ENCODE measurements at places on chromosomes 1 and 21. TPM values are rescaled to one million over a fixed set of nuclear protein-coding genes. Genes with fewer than 3 reads are reported as not detected.
A peak's percentile ranks its signal among the peaks of the same experiment; 100 is the strongest.

The SLC1A7 gene
- total RNA-seq: not detected

The OR2L3 gene
- not detected for total RNA-seq

- DNase-seq: peak; percentile 71
Observed at GRCh38 chr1:67342076-67342890, 34.6 kb downstream of the IL12RB2 start.

DNA sequence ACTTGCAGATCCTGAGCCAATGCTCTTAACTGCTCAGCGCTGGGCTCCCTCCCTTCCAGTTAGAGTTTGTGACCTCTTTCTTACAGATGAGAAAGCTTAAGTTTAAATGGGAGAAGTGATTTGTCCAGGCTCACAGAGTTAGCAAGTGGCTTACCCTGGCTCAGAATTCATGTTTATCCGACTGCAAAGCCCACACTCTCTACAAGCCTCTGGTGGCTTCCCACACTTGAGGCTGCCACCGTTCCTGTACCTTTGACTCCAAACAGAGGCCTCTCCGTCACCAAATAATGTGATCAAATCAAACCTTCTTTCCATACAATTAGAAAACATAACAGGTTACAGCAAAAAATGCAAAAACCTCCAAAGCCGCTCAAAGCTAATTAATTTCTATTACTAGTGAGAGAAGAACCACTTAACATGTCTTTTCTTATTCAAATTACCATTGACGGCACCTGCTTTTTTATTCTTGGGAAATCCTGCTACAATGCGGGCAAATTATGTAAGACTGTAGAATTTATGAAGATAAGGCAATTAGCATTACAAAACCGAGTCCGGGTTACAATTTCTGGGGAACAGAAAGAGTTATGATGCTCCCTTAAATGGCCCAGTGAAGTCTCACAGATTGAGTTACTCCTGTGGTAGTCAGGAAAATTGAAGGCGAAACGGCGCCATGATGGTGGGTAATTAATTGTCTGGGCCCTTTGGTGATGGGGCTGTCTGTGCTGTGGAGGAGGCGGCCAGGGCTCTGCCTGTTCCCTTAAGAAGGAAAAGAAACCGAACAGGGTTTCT, 324.3 kb upstream of the POU3F1 start:
- no peak for DNase-seq

GRCh38 chr1:209742409-209743144, 13.3 kb upstream of the TRAF3IP3 start:
- DNase-seq: no peak

DNA sequence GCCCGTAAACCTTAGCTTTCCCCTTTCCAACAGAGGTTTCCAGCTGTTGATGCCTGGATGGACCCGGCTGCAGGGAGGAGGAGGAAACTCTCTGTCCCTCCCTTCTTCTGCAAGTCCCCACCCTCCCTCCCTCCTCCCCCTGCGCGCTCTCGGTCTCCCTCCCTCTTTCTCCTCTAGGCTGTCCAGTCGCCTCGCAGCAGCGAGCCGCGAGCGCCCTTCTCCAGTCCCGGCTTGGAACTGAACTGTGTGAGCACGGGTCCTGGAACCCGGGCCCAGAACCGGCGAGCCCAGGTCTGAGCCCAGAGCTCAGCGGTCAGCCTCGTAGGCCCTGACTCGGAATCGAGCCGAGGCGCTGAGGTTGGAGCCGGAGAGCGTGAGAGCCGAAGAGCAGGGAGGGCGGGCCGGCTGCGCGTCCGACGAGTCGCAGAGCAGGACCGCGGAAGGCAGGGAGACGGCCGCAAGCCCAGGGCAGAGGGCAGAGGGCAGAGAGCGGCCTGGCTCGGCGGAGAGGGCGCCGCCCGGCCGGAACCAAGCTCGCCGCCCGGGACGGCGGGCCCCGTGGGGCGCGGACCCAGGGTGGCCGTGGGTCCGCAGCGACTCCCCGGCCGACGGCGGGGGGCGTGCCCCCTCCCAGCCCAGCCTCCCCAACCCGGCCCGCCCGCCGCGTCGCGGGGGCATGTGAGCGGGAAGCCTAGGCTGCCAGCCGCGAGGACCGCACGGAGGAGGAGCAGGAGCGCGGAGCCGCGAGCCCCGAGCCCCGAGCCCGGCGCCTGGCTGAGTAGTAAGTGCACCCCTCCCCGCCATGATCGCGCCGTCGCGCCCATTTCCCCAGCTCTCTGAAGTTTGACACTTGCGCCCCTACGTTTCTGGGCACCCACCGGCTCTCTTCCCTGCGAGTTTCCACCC, at the start of gene SOX13:
Gene SOX13, plus strand, starts transcription at position 185 of the 906 bp plus-strand sequence. CDS start 39,801 bp downstream, outside the sequence.
- DNase-seq: peak; percentile 48

GRCh38 chr1:44405798-44406736, 1.0 kb downstream of the RNF220 start:
- DNase-seq: peak; percentile 46

DNA sequence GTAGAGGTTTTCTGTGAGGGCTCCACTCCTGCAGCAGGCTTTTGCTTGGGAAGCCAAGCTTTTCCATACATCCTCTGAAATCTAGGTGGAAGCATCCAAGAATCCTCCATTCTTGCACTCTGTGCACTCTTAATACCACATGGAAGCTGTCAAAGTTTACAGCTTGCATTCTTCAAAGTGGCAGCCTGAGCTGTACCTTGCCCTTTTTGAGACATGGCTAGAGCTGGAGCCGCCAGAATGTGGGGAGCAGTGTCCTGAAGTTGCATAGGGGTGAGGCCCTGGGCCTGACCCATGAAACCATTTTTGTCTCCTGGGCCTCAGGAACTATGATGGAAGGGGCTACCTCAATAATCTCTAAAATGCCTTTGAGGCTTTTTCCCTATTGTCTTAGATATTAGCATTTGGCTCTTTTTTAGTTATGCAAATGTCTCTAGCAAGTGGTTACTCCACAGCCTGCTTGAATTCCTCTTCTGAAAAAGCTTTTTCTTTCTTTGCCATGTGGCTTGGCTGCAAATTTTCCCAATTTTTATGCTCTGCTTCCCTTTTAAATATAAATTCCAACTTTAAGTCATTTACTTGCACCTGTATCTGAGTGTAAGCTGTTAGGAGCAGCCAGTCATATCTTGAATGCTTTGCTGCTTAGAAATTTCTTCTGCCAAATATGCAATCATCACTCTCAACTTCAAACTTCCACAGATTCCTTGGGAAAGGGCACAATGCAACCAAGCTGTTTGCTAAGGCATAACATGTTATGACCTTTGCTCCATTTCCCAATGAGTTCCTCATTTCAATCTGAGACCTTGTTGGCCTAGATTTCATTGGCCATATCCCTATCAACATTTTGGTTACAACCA, 92.1 kb upstream of the ARTN start:
- no peak for DNase-seq

GRCh38 chr21:25496825-25497482, 110.3 kb downstream of the MRPL39 start:
- DNase-seq: no peak

GRCh38 chr1:2061065-2061778, 11.0 kb downstream of the PRKCZ start:
- no peak for DNase-seq

The SELL gene
- 103 TPM for total RNA-seq

DNA sequence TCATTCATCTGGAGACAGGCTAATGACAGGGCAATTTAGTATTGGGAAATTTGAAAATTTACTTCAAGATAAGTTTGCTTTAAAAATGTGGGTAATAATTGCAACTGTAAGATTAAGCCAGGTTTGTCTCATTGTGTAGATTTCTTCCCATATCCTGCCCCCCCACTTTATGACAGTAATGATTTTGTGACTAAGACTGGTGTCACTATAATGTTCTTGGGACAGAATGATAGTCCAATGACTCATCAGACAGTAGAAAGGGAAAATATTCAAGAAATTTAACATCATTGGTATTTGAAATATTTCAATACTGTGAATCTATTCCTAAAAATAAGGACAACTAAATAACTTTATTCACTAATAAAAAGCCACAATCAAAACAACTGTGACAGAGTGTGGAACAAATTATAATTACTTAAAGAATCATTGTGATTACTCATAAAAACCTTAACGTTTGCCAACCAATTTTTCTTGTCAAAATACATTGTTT, 36.7 kb downstream of the FH start:
- no peak for DNase-seq

DNA sequence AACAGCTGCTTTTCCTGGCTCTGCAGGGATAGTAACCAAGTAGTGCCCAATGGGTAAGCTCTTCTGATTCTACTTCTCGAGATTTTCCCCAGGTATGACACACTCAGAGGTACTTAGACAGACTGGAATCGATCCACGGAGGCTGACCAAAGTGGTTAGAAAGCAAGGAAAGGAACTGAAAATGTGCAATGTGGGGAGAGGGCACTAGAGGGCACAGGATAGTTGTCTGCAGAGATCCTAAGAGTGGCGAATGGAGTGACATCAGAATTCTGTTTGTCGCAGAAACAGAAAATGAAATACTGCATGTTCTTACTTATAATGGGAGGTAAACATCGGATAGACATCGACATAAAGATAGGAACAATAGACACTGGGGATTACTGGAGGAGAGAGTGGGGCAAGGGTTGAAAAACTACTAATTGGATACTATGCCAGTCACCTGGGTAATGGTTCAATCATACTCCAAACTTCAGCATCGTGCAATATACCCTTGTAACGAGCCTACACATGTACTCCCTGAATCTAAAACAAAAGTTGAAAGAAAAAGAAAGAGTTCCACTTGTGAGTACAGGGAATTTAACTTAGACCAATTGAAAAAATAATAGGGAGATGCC, 23.3 kb downstream of the CYP2J2 start:
- peak; percentile 23 for DNase-seq

GRCh38 chr1:3338725-3339070, 115.8 kb upstream of the ARHGEF16 start:
- DNase-seq: no peak

The VTCN1 gene
- total RNA-seq: not detected

- DNase-seq: peak; percentile 49
Observed at GRCh38 chr1:185439727-185440415, 122.8 kb upstream of the IVNS1ABP start.

The UMODL1 gene
- total RNA-seq: not detected

DNA sequence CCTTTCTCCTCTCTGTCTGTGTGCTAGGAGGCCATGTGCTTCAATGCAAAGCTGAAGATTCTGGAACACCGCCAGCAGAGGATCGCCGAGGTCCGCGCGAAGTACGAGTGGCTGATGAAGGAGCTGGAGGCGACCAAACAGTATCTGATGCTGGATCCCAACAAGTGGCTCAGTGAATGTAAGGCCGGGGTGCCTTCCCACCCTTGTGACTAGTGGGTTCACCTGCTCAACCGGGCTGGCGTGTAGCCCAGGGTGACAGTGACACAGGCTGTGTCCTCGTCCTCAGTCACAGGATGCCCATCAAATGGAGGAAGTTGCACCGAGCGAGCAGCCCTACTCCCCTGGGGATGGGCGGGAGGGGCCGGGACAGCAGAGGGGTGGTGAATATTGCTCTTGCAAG, 544.1 kb downstream of the KIF26B start:
- no peak for DNase-seq

DNA sequence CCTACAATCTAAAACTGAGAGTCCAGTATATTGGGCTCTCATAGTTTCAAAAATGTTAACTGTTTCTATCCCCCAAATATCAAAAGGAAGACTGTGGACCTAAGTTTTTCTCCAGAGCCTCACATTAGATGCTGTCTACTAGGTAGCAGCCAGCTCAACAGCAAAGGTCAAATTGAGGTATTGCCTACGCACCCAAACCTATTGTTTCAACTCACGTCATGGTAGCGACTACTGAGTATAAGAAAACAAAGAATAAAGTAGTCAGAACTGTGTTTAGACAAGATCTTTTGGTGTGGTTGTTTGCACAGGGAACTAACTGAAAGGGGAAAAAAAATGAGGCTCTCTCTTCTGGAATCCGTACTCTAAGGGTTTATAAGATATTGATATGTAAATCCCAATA, 173.2 kb downstream of the LBR start:
- no peak for DNase-seq

DNA sequence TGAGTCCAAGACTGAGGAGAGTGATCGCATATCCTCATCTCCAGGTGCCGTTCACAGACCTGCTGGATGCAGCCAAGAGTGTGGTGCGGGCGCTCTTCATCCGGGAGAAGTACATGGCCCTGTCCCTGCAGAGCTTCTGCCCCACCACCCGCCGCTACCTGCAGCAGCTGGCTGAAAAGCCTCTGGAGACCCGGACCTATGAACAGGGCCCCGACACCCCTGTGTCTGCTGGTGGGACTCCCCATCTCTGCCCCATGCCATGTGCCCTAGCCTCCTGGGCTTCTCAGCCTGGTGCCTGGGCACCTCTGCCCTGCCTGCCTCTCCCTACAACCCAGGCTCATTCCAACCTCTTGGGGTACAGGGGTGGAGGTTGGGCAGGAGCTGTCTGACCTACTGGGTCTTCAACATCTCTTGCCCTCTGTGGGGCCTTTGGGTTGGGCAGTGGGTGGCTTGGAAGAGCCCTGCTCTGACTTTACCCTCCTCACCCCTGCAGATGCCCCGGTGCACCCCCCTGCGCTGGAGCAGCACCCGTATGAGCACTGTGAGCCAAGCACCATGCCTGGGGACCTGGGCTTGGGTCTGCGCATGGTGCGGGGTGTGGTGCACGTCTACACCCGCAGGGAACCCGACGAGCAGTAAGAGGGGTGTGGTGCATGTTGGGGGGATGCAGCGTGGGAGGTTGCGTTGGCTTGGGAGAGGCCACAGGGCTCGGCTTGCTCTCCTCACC, 7.2 kb downstream of the AMPD2 start:
- DNase-seq: no peak

- DNase-seq: no peak
Observed at GRCh38 chr1:206705191-206705590, 20.5 kb downstream of the MAPKAPK2 start.
